ENCODE measurements at places on chromosomes 12 and 14.

DNA sequence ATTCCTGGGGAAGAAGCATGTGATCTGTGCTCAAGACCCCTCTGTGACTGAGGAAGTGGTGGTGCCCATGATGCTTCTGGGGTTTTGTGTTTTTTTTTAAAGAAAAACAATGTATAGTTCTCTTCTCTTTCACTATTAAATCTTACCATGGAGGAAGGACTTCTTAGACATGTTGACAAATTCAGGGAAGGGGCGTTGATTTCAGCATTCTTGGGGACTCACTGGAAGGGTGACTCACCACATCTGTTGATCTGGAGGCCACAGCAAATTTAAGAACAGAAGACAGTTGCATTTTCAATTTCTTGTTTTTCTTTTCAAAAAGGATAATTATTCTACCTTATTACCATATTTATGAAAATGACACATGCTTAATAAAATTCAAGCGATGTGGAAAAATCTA is 152.9 kb upstream of the RTL1 start:
- no peak for DNase-seq

DNA sequence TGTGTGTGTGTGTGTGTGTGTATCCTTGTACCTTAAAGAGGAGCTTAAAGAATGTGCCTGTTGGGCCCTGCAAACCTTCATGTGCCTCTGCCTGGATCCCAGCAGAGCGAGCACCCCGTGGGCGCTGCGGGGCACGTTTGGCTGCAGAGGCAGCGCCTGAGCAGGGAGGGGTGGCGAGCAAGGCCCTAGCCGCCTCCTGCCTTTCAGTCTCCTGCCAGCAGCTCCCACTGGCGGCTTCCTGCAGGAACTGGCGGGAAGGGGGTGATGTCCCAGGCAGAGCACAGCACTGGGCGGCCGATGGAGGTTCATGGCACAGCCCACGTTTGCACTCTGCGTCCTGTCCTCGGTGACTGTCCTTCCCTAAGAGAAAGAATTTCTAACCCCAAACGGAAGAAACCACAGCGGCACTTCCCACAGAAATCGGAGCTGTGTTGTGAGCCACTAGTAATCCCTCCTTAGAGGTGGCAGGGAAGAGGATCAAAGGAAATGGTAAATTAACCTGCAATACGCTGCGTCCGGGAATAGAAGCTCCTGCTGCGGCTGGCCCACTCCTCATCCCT is 19.8 kb downstream of the ZBTB42 start:
- DNase-seq = no peak

DNA sequence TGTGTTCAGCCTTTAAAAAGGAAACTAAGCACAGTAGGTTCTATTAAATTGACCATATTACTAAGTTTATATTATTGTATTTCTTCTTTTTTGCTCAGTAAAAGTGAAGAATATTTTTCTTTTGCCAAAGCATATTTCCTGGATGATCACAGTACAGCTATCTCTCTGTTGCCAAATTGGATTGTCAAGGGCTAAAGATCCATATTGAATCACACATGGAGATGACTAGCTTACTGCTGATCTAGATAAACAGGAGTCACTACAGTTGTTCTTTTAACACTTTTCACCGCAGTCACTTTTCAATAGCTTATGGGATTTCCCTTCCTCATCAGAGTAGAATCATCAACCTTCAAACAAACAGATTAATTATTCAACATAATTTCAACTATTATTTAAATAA is 78.6 kb downstream of the LRRC9 start:
- DNase-seq = no peak

DNA sequence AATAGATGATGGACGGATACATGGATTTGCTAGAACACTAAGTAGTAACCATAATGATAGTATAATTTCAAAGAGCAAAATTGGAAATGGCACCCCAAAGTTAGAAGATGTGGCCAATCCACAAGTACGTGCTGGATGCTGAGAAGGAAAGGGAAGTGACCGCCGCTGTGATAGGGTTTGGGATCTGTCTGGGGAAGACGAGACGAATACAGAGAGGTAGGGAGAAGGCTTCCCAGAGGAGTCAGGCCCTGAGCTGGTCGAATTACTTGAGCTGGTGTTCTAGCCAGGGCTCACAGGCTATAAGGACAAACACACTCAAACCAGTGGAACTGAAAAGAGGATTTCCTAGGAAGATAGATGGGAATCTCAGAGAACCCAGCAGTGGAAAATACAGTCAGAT is 9.4 kb upstream of the ACVR1B start:
- DNase-seq = no peak

GRCh38 chr14:89672636-89673511 is 255.8 kb upstream of the FOXN3 start:
- DNase-seq = peak; percentile 19

DNA sequence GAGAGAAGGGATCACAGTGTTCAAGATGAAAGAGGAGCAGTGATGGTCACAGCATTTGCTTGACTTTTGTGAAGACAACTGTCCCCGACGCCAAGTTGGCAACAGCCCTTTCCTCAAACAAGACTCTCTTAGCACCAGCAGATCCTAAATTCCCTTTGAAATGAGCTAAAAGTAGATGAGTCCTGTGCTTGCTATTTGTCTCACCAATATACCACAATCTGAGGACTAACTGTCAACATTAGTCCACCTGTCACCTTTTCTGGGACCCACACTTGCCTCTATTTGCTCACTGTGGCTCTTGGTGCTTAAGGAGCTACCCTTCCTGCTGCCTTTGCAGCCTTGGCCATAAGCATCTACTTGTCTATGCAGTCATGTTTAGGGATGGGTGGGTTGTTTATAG is 47.4 kb upstream of the COL2A1 start:
- DNase-seq = no peak

GRCh38 chr12:102513739-102514138 is 33.4 kb upstream of the IGF1 start:
- no peak for DNase-seq

GRCh38 chr12:112800183-112800582 is 8.6 kb downstream of the RPH3A start:
- no peak for DNase-seq

- DNase-seq = peak; percentile 72
Measured at GRCh38 chr12:96193725-96194575, at the start of gene ELK3. ELK3 (plus strand) TSS chr12:96194375.

- DNase-seq = no peak
Measured at GRCh38 chr12:93297032-93297431, 80.7 kb upstream of the NUDT4 start.

- peak; percentile 38 for DNase-seq
Measured at GRCh38 chr14:28057359-28058296, 709.0 kb upstream of the FOXG1 start.

GRCh38 chr14:89507521-89507920 is 90.5 kb upstream of the FOXN3 start:
- DNase-seq = no peak

DNA sequence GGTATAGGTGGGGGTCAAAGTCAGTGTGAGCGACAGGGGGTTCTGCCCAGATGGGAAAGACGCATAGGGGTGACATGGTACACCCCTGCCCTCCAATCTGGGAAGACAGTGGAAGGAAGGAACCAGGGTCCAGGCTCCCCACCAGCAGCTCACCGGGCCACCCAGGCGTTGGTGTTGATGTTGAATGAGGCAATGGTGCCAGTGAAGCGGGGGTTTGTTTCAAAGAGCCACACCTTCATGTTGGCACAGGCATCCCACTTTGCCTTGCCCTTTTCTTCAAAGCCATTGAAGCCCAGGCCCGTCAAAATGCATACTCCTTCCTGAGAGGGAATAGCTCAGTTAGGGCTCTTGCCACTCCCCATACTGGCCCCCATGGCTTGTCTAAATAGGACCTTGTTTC is 7.5 kb downstream of the EMG1 start:
- DNase-seq = no peak

DNA sequence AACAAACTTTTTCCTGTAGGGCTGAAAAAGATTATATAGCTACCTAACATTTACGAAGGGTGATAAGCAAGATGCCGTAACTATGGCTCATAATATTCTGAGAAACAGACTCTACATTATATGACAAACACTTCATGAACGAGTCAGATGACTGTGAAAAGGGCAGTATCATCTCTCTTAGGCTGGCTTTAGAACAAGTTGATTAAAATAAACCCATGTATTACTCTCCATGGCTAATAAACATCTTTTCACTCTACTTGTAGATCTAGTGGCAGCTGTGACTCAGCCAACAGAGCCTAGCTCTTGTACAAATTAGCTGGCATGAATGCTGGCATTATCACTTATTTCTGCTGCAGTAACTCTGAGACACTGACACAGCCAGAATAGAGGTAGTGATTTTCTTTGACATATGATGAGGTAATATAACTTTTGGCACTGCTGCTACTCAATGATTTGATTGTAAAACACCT is 47.1 kb downstream of the SLC2A13 start:
- DNase-seq = no peak

GRCh38 chr12:45351921-45352670 is 136.2 kb downstream of the ANO6 start:
- no peak for DNase-seq

- DNase-seq = no peak
Measured at GRCh38 chr14:61547186-61548069, 147.9 kb upstream of the HIF1A start.

Data from Kasumi-1 (cell line).